ENCODE measurements at places on chromosomes 6 and 20.
A peak's percentile ranks its signal among the peaks of the same experiment; 100 is the strongest.

- DNase-seq, result no peak
Measured at GRCh38 chr6:53279293-53279692, 69.5 kb downstream of the ELOVL5 start.

- peak; percentile 62 for DNase-seq
Measured at GRCh38 chr20:45344168-45344860, 3.9 kb downstream of the SDC4 start.

- no peak for DNase-seq
Measured at GRCh38 chr20:53789989-53790675, 196.5 kb upstream of the ZNF217 start.

DNA sequence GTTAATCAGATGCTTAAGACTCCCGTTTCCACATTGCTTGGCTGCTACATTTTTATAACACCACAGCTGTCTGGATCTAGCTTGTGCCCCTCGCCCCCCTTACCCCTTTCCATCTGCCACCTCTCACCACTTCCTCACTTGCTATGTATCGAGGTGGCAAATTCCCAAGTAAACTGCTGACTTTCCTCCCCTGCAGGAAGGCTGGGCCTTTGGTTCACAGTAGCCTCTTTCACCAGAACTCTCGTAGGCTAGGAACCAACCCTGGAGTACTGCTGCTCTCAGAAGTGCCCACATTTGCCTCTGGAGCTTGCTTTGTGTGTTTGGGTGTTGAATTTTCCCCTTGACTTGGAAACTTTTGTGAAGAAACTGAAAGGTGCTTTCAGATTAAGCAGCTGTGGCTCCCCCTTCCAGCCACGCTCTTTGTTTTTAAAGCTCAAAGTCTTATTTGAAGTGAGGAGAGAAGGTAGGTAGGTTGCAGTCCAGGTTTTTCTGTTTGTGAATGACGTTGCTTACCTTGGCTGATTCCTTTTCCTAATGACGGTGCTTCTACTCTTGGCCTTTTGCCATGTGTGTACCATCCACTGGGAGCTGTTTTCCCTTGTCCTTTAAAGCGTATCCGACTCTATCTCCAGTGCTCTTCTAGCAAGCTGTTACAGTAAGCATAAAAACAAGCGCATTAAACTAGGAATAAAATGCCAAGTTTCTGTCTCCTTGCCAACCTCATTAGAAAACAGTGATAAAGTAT, 90.4 kb downstream of the CARMIL1 start:
- DNase-seq, result peak; percentile 58

GRCh38 chr6:36677059-36677749, 1.3 kb upstream of the CDKN1A start:
- DNase-seq, result peak; percentile 41

DNA sequence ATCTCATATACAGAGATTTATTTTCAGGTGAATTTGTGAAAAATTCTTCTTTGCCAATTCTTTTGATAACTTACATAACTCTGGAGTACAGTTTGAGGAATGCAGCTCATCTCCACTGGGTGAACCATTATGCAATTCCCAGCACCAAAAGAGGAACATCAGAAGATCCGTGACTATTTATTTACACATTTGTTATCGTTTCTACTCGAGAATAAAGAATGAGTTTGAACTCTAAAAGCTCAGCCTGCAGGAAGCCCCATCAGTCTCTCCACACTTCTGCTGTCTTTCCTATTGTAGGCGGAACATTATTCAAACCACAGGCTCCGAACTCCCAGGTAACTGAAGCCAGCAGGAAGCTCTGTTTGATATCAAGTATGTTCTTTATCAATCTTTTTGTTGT, 95.9 kb upstream of the IFNGR1 start:
- no peak for DNase-seq

GRCh38 chr20:43572891-43573290, 14.1 kb downstream of the SGK2 start:
- no peak for DNase-seq

DNA sequence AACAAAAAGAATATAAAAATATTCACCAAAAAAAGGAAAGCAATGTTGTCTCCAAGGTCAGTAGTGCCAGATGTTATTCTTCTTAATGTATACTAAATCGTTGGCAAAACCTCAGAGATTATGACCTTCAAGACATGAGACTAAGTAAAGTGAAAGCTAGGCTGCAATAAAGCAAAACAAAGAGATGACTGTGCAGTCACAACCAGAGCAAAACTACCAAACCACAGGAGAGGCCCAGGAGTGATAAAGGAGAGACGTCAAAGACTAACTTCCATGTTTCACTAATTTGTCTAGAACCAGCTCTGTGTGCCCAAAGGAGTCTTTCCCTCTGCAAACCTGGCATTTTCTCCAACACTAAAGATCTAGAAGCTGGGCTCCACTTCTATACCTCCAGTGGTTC, 155.9 kb upstream of the POU3F2 start:
- no peak for DNase-seq

- DNase-seq, result no peak
Measured at GRCh38 chr6:110471726-110472365, 4.6 kb downstream of the SLC22A16 start.

- peak; percentile 35 for DNase-seq
Measured at GRCh38 chr20:47453167-47453782, 48.4 kb upstream of the NCOA3 start.

Data from LoVo (cell line).